Cardiac muscle cell (in vitro differentiated cells and primary cell): ENCODE measurements at places on chromosomes 12 and 14. TPM values are rescaled to one million over a fixed set of nuclear protein-coding genes. Genes with fewer than 3 reads are reported as not detected.

SLC38A4 gene
- polyA plus RNA-seq, result 0.12 and 0.49 TPM in 2 replicates

GRCh38 chr14:85122690-85123089, 407.3 kb upstream of the FLRT2 start:
- no peak overlapping the region for H3K4me3 ChIP-seq
- H3K27ac ChIP-seq, result no peak overlapping the region
- H3K4me1 ChIP-seq, result peaks cover 12% of the 10 kb centered on the region
- no peaks in the 10 kb centered on the region for H3K27me3 ChIP-seq
- no peaks in the 10 kb centered on the region for H3K36me3 ChIP-seq

- no peak overlapping the region for H3K4me3 ChIP-seq
- no peaks in the 10 kb centered on the region for H3K4me1 ChIP-seq
- no peaks in the 10 kb centered on the region for H3K27me3 ChIP-seq
- no peak overlapping the region for H3K27ac ChIP-seq
- H3K36me3 ChIP-seq, result peaks cover 37% of the 10 kb centered on the region
These were observed 25.7 kb upstream of the LRP1-AS start for GRCh38 chr12:57173089-57173488.

- no peak overlapping the region for H3K4me3 ChIP-seq
- no peak for DNase-seq
- H3K4me1 ChIP-seq, result peaks cover 6% of the 10 kb centered on the region
These were observed 60.6 kb downstream of the SUDS3 start for GRCh38 chr12:118436986-118437385.

MYH6 gene
- 2,795 and 4,145 TPM in 2 replicates for polyA plus RNA-seq

GARIN6 gene
- polyA plus RNA-seq, result not detected in 2 replicates

FZD10 gene
- polyA plus RNA-seq, result not detected in 2 replicates

NFE2 gene
- polyA plus RNA-seq, result 8.4 and 10.1 TPM in 2 replicates

DNA sequence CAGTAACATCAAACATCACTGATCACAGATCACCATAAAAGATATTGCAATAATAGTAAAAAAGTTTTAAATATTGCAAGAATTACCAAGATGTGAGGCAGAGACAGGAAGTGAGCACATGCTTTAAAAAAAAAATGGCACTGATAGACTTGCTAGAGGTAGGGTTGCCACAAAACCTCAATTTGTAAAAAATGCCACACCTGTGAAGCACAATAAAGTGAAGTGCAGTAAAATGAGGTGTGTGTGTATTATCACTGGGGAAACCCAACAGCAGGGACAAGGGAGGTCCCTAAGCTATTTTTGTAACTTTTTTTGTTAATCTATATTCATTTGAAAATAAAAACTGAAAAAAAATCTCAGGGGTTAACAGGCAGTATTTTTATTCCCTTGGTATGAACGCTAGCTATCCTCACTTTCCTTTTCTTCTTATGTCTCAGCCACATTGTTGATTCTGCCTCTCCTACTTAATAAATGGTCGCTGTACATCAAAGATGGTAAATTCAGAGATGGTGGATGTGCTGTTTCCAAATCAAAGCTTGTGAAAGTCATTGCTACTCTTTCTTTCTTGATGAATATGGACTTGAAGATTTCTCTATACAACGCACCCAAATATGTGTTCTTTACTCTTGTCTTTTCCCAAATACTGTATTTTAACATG, 14.0 kb upstream of the KLRD1 start:
- H3K36me3 ChIP-seq, result no peaks in the 10 kb centered on the region
- no peaks in the 10 kb centered on the region for H3K27me3 ChIP-seq
- DNase-seq, result no peak
- no peak overlapping the region for H3K27ac ChIP-seq
- no peaks in the 10 kb centered on the region for H3K4me1 ChIP-seq
- no peak overlapping the region for H3K4me3 ChIP-seq

DNA sequence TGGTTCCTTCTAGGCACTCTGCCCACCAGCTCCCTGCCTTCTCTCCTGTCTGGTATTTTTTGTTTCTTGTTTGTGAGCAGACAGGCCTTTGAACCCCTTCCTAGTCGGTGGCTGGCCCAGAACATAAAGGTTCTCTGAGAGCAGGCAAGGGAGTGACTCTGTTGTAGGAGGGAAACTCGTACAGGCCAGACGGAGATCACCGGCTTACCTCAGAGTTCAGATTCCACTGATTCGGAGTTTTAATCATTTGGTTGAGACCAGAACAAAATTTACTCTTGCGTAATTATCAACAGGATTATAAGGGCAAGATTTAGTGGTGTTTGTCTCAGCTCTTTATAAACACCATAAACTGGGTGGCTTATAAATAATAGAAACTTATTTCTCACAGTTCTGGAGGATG, 128.3 kb downstream of the PLXNC1 start:
- H3K36me3 ChIP-seq, result no peaks in the 10 kb centered on the region
- H3K4me1 ChIP-seq, result no peaks in the 10 kb centered on the region
- H3K27me3 ChIP-seq, result no peaks in the 10 kb centered on the region
- no peak overlapping the region for H3K27ac ChIP-seq

TMEM132C gene
- polyA plus RNA-seq, result 1.6 and 2.5 TPM in 2 replicates

TAS2R20 gene
- polyA plus RNA-seq, result 0.25 and 0.61 TPM in 2 replicates

JAG2 gene
- 12.4 and 21.1 TPM in 2 replicates for polyA plus RNA-seq

CIT gene
- 1.4 and 12.7 TPM in 2 replicates for polyA plus RNA-seq

TDP1 gene
- 26.6 and 35.7 TPM in 2 replicates for polyA plus RNA-seq

CLEC1B gene
- polyA plus RNA-seq, result not detected in 2 replicates

DNA sequence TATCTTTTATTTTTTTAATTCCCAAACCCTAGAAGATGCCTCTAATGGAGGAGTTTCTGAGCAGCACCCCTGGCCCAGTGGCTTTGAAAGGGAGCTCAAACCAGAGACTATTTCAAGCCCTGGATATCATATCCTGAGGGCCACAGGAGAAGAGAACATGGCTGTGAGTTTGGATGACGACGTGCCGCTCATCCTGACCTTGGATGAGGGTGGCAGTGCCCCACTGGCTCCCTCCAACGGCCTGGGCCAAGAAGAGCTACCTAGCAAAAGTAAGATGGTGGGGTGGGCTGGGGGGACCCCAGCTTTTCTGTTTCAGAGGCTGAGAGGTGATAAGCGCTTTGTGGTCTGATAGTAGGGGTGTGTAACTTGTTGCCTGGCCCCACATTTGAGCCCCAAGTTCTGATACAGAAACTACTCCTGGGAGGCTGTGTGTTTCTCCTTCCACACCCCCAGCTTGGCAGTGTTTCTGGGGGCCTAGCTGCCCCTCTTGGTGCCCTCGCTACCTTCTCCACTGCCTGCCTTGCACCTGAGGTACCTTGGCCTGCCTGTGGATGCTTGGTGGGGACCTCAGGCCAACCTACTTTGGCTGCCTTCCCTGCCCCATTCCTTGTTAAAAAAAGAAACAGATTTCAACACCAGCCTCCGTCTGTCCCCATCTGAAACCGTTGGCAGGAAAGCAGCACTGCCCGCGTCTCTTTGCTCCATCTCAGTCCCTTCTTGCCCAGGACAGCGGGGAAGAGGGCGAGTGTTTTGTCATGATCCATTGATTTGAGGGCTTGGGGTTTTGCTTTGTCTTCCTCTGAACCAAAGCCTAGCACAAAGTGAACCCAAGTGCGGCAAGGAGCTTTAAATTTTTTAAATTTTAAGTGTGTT, 5.7 kb downstream of the TPCN1 start:
- no peaks in the 10 kb centered on the region for H3K36me3 ChIP-seq
- H3K4me3 ChIP-seq, result no peak overlapping the region
- H3K4me1 ChIP-seq, result peaks cover 8% of the 10 kb centered on the region
- no peaks in the 10 kb centered on the region for H3K27me3 ChIP-seq
- H3K27ac ChIP-seq, result peak overlapping the region; percentile 21

DNA sequence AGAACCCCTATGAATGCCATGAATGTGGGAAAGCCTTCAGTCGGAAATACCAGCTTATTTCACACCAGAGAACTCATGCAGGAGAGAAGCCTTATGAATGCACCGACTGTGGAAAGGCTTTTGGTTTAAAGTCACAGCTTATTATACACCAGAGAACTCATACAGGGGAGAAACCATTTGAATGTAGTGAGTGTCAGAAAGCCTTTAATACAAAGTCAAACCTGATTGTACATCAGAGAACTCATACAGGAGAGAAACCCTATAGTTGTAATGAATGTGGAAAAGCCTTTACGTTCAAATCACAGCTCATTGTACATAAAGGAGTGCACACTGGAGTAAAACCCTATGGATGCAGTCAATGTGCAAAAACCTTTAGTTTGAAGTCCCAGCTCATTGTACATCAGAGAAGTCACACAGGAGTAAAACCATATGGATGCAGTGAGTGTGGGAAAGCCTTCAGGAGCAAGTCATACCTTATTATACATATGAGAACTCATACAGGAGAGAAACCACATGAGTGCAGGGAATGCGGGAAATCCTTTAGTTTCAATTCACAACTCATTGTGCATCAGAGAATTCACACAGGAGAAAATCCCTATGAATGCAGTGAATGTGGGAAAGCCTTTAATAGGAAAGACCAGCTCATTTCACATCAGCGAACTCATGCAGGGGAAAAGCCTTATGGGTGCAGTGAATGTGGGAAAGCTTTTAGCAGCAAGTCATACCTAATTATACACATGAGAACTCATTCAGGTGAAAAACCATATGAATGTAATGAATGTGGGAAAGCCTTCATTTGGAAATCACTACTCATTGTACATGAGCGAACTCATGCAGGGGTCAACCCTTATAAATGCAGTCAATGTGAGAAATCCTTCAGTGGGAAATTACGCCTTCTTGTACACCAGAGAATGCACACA, 22.3 kb downstream of the ZNF268 start:
- no peaks in the 10 kb centered on the region for H3K4me1 ChIP-seq
- H3K27ac ChIP-seq, result no peak overlapping the region
- H3K27me3 ChIP-seq, result no peaks in the 10 kb centered on the region
- DNase-seq, result no peak

CHGA gene
- 0.31 and 0.73 TPM in 2 replicates for polyA plus RNA-seq

- H3K27ac ChIP-seq, result no peak overlapping the region
- H3K4me1 ChIP-seq, result no peaks in the 10 kb centered on the region
- H3K27me3 ChIP-seq, result peaks cover 20% of the 10 kb centered on the region
- H3K4me3 ChIP-seq, result no peak overlapping the region
These were observed 38.9 kb downstream of the WSCD2 start for GRCh38 chr12:108167974-108168373.

SETD1B gene
- 2.4 and 3.8 TPM in 2 replicates for polyA plus RNA-seq

GRCh38 chr14:23125011-23125410, 6.0 kb upstream of the CEBPE start:
- H3K36me3 ChIP-seq, result no peaks in the 10 kb centered on the region
- H3K4me1 ChIP-seq, result peaks cover 1% of the 10 kb centered on the region
- no peak overlapping the region for H3K4me3 ChIP-seq
- no peak overlapping the region for H3K27ac ChIP-seq

- peak; percentile 94 for DNase-seq
- H3K36me3 ChIP-seq, result no peaks in the 10 kb centered on the region
- H3K27me3 ChIP-seq, result no peaks in the 10 kb centered on the region
- no peak overlapping the region for H3K4me3 ChIP-seq
- no peak overlapping the region for H3K27ac ChIP-seq
- peaks cover 12% of the 10 kb centered on the region for H3K4me1 ChIP-seq
These were observed 102.0 kb downstream of the EGLN3 start for GRCh38 chr14:33848706-33849454.

GPRC5D gene
- polyA plus RNA-seq, result 0.35 TPM in 1 of 2 replicates, not detected in the other

ITGA5 gene
- 52.6 and 53.2 TPM in 2 replicates for polyA plus RNA-seq

HOXC12 gene
- polyA plus RNA-seq, result not detected in 2 replicates
